ENCODE measurements at places on chromosomes 11 and 22.

GRCh38 chr11:45083544-45084087 is 62.8 kb upstream of the PRDM11 start:
- no peak for DNase-seq

GRCh38 chr22:30217698-30218560 is 28.6 kb downstream of the LIF start:
- DNase-seq, result peak; percentile 73

- no peak for DNase-seq
These were observed 23.6 kb upstream of the LRRC55 start for GRCh38 chr11:57158180-57158579.

GRCh38 chr11:64851831-64852351 is 7.4 kb upstream of the CDC42BPG start:
- no peak for DNase-seq

GRCh38 chr22:46693634-46694415 is 44.2 kb downstream of the CERK start:
- no peak for DNase-seq

DNA sequence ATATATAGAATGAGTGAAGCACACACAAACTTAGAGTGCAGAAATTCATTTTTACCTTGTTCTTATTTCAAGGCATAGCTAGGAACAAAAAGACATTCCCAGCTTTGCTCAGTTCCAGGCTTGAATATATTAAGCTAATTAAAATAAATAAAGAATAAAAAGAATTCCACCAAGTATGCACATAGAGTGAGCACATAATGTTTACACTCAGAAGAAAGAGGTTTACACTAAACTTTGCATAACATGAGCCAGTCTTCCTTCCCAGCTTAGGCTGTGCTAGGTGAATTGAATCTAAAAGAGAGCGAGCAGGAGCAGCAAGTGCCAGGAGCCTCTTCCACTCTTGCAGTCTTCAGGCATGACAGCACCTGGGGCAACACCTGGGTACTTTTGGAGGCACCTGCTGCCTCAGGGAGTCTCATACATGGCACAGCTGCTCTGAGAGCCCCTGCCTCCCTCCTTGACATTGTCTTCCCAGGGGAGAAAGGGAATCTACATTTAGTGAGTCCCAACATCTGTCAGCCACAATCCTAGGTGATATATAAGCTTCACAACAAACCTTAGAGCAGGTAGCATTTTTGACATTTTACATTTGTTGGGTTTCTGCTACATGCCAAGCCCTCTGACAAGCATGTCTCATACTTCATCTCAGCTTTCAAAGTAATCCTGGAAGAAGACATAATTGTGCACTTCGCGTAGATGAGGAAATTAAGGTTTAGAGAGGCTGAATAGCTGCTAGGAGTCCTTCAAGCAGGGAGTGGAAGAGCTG is 732.7 kb upstream of the TENM4 start:
- no peak for DNase-seq

GRCh38 chr11:65565624-65566453 is 4.4 kb upstream of the ZNRD2 start:
- DNase-seq, result no peak

DNA sequence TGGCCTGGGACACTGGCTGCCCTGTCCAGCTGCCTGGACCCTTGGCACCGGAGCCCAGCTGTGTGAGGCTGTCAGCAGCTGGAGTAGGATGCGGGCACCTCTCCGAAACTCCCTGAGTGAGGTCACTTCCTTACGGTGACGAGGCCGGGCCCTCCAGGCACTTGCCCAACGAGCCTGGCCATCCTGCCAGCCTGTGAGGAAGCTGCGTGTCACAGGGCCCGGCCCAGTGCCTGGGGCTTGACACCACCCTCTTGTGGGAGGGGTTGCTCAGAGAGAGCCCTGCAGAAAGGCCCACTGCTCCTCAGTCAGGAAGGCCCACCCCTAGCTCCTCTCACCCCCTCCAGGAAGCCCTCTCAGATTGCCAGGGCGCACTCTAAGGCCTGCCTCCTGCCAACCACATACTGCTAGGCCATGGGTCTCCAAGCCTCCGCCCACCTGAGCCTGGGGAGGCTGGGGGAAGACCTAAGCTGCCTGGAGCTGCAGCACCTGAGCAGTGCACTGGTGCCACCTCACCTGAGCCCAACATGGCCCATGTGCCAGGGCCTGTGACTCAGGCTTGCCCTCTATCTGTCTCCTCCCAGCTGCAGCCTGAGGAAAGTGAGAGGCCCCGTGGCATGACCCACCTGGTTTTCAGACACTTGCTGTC is 4.3 kb upstream of the PHLDA2 start:
- peak; percentile 97 for DNase-seq

DNA sequence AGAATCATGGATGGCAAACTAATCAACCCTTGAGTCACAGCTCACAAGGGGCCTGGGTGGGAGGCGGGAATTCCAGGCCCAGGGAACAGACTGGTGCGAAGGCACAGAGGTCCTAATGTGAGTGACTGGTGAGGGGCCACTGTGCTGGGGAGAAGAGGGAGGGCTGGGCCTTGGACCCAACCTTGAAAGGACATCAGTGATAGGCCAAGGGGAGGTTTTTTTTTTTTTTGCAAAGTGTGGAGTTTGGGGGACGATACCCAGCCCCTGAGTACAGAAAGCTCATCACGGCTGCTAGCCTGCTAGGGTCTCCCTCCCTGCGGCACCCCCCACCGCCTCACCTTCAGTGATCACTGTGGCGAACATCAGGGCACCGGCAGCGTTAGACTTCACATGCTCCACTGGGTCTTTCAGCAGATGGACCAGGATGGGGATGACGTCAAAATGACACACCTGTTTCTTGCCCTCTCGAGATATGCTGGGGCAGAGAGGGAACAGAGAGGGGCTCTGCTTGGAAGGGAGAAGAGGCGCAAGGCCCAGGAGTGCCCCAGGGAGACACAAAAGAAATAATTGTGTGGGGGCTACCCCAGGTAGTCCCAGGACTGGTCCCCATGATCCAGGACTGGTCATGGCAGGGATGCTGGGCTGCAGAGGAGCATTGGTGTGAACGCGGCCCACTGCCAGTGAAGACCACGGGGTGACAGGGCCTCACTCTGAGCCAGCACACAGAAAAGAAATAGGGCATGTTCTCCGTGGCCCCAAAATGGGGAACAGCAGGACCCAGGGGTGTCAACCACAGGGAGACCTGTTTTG is 8.6 kb upstream of the GNAZ start:
- DNase-seq, result no peak

- DNase-seq, result no peak
These were observed 201.6 kb upstream of the SORL1-AS1 start for GRCh38 chr11:121654259-121654842.

DNA sequence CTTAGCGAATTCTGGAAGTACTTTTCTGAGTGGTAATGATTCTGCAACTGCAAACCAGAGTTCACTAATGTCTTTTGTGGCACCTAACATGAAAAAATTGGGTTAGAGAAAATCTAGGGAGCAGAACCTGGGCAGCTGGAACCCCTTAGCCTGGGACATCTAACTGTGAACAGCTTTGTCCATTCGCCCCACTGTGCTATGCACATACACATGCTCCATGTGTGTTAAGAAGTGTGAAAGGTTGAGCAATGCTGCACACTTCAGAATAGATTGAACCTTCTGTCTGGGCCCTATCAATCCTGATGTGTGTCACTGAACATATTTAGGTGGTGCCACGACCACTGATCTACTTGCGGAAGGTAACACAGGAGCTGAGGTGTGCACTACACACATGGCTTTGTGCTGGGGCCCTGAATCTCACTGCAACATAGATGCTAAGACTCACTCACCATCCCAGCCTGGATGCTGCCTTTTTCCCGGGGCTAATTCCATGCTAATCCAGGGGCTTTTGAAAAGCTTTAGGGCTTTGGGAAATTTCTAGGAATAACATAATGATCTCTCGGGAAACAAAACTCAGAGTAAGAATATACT is 976.2 kb downstream of the NTM start:
- DNase-seq, result no peak
